Small intestine (tissue), 16 donors: ENCODE measurements at places on chromosomes 5 and 9. TPM values are rescaled to one million over a fixed set of nuclear protein-coding genes. Genes with fewer than 3 reads are reported as not detected.

- H3K4me3 ChIP-seq = no peak overlapping the region
- H3K4me1 ChIP-seq = no peaks in the 10 kb centered on the region
- peaks cover 3% of the 10 kb centered on the region for H3K36me3 ChIP-seq
- H3K27ac ChIP-seq = no peak overlapping the region
These were observed 37.1 kb downstream of the FAM13B start for GRCh38 chr5:137995749-137996128.

PCDHGA2 gene
- polyA plus RNA-seq = 0.27 TPM

- no peak overlapping the region for H3K27ac ChIP-seq
- no peaks in the 10 kb centered on the region for H3K36me3 ChIP-seq
- no peak for DNase-seq
- H3K27me3 ChIP-seq = no peaks in the 10 kb centered on the region
- no peak overlapping the region for H3K4me3 ChIP-seq
These were observed 33.4 kb upstream of the SPATA31E1 start for GRCh38 chr9:87849144-87849758.

DNA sequence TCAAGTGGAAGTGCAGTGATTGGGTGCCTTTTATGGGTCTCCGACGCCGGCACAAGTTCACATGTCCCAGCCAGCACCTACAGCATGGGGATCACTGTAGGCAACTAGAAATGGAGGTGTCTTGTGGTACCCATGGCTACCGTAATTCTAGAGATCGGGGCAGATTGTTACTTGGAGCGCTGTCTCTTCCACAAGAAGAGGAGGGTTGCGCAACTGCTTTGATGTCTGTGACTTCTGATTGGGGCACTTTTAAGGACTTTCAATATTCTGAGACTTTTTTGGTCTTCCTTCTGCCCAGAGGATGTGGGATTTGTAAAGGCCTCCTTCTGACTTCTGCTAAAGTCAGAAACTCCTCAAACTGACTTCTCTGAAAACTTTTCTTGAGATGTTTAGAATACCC is 41.9 kb downstream of the GLRX start:
- H3K27ac ChIP-seq = no peak overlapping the region
- no peaks in the 10 kb centered on the region for H3K36me3 ChIP-seq
- H3K27me3 ChIP-seq = no peaks in the 10 kb centered on the region
- H3K4me3 ChIP-seq = no peak overlapping the region

- no peaks in the 10 kb centered on the region for H3K36me3 ChIP-seq
- H3K27ac ChIP-seq = no peak overlapping the region
- DNase-seq = peak; percentile 71
- no peaks in the 10 kb centered on the region for H3K4me1 ChIP-seq
- H3K4me3 ChIP-seq = no peak overlapping the region
These were observed 12.5 kb upstream of the SLC36A3 start for GRCh38 chr5:151315998-151316597.

TLX3 gene
- polyA plus RNA-seq = not detected

PTGER4 gene
- 21.1 TPM for polyA plus RNA-seq

SUSD3 gene
- polyA plus RNA-seq = not detected

- peaks cover 15% of the 10 kb centered on the region for H3K4me1 ChIP-seq
- H3K4me3 ChIP-seq = no peak overlapping the region
- no peaks in the 10 kb centered on the region for H3K36me3 ChIP-seq
- no peaks in the 10 kb centered on the region for H3K27me3 ChIP-seq
- DNase-seq = peak; percentile 98
These were observed 90.4 kb downstream of the ZNF608 start for GRCh38 chr5:124655921-124656511.

DNA sequence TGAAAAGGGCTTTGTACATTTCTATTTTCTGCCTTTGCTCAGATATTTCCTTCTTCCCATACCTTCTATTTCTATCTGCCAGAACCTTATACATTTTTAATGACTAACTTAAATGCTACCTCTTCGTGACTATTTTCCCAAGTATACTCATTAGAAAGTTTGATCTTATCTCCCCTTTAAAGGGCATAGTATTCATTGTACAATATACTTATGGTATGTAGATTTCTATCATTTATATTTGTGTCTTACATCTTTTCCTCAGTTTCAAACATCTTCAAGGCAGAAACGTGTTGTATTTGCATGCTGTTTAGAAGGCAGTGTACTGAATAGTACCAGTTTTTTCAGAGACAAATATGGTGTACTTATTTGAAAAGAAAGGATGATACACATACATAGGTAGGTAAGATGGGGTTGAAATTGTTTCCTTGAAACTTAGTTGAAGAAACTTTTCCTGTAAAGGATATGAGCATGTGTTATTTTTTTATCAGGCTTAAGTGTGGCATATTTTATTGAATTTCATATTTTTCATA is 518.1 kb upstream of the NUDT12 start:
- H3K4me3 ChIP-seq = no peak overlapping the region
- H3K27me3 ChIP-seq = no peaks in the 10 kb centered on the region
- no peak for DNase-seq

KDM4C gene
- polyA plus RNA-seq = 23.3 TPM

GRCh38 chr5:82405618-82406204 is 127.6 kb upstream of the RPS23 start:
- H3K27me3 ChIP-seq = no peaks in the 10 kb centered on the region
- no peaks in the 10 kb centered on the region for H3K4me1 ChIP-seq
- H3K4me3 ChIP-seq = no peak overlapping the region

GRCh38 chr9:86902176-86902575 is 45.1 kb downstream of the GAS1 start:
- no peak overlapping the region for H3K4me3 ChIP-seq
- H3K27me3 ChIP-seq = peaks cover 5% of the 10 kb centered on the region
- H3K36me3 ChIP-seq = no peaks in the 10 kb centered on the region
- DNase-seq = no peak
- H3K27ac ChIP-seq = no peak overlapping the region

DNA sequence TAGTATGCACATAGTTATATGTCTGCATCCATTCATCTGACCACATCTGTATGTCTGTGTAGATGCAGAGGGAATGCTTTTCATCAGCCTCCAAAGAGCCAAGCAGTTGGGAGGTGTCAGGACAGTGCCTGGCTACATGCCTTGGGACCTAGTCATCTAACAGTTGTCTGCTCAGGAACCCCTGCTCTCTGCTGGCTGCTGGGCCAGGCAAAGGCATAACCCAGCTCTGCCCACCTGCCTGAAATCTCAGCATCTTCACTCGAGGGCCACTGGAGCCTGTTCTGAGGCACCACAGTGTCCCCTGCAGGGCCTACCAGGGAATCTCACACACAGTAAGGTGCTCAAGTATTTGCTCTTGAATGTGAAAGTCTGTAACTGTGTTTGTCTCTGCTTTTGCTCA is 3.7 kb downstream of the C9orf50 start:
- H3K27ac ChIP-seq = no peak overlapping the region
- peaks cover 14% of the 10 kb centered on the region for H3K4me1 ChIP-seq
- H3K4me3 ChIP-seq = no peak overlapping the region
- peaks cover 3% of the 10 kb centered on the region for H3K27me3 ChIP-seq
- DNase-seq = no peak

GRCh38 chr5:59767211-59767605 is 126.3 kb downstream of the PDE4D start:
- H3K27ac ChIP-seq = no peak overlapping the region
- DNase-seq = no peak
- H3K36me3 ChIP-seq = no peaks in the 10 kb centered on the region

DNA sequence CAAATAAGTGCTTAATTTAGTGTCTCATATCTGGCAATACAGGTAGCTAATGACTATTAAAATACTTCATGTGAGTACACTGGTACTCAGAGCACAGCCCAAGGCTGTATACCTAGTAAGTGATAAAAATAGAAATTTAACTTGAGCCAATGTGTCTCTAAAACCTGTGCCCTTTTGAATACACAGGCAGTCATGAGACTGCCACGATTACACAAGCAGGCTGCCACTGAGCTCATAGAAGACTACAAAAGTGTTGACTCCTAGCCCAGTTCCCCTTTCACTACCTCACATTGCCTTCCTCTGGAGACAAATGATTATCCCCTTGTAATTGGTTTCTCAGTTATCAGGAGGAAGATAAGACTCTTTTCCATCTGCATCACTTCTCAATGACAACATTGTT is 66.3 kb upstream of the PAPPA start:
- H3K4me3 ChIP-seq = no peak overlapping the region
- DNase-seq = no peak
- H3K27me3 ChIP-seq = no peaks in the 10 kb centered on the region

COL27A1 gene
- 2.4 TPM for polyA plus RNA-seq

DNA sequence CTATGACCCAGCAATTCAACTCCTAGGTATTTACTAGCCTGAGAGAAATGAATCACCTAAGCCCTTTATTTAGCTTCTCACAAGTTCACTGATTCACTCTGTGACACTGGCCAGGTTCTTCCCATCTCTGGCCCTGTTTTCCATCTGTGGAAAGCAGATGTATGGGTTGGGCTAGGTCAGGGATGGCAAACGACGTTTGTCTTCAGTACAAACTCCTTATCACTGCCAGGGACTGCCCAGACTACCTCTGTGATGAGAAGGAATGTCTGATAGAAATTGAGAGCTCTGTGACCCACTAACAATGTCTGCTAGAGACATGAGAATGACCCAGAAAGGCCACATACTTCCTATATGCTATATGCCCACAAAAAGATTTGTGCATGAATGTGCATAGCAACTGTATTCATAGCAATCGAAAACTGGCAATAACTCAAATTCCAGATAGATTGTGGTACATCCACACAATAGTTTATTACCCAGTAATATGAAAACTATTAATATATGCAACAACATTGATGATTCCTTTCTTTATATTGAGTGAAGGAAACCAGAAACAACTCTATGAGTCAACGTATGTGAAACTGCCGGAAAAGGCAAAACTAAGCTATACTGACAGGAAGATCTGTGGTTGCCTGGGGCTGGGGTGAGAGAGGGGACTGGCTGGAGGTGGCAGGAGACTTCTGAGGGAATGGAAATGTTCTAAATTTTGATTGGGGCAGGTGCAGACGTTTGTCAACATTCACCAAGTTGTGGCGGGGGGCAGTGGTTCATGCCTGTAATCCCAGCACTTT is 32.0 kb upstream of the ADAM19 start:
- no peaks in the 10 kb centered on the region for H3K4me1 ChIP-seq
- DNase-seq = peak; percentile 49
- no peaks in the 10 kb centered on the region for H3K27me3 ChIP-seq
- no peaks in the 10 kb centered on the region for H3K36me3 ChIP-seq
- peak overlapping the region; percentile 55 for H3K27ac ChIP-seq
- H3K4me3 ChIP-seq = no peak overlapping the region

LCN9 gene
- polyA plus RNA-seq = not detected

- DNase-seq = no peak
- no peaks in the 10 kb centered on the region for H3K4me1 ChIP-seq
- no peak overlapping the region for H3K4me3 ChIP-seq
- H3K27ac ChIP-seq = no peak overlapping the region
- H3K36me3 ChIP-seq = no peaks in the 10 kb centered on the region
These were observed 416.1 kb upstream of the TRPC7 start for GRCh38 chr5:136781464-136781863.

DNA sequence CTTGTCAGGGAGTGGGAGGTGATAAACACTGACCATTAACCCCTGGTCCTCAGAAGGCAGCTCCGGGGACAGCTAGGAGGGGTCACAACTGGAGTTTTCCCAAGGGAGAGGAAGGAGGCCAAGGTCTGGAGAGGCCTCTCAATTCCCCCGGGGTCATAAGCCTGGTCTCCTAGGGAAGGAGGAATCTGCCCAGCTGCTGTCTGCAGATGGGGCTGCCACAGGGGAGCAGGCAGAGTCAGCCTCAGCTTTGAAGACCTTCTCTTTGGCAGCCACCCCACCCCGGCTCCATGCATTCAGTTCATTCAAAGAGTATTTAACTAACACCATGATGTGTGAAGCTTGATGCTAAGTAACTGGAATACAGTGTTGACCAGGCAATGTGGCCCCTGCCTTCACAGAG is 74.6 kb upstream of the HSPA9 start:
- H3K36me3 ChIP-seq = no peaks in the 10 kb centered on the region
- peaks cover 22% of the 10 kb centered on the region for H3K4me1 ChIP-seq
- no peak overlapping the region for H3K27ac ChIP-seq
- no peak for DNase-seq
- no peak overlapping the region for H3K4me3 ChIP-seq
- peaks cover 2% of the 10 kb centered on the region for H3K27me3 ChIP-seq

HSPB3 gene
- 0.13 TPM for polyA plus RNA-seq

ECSCR gene
- 10.5 TPM for polyA plus RNA-seq

DNA sequence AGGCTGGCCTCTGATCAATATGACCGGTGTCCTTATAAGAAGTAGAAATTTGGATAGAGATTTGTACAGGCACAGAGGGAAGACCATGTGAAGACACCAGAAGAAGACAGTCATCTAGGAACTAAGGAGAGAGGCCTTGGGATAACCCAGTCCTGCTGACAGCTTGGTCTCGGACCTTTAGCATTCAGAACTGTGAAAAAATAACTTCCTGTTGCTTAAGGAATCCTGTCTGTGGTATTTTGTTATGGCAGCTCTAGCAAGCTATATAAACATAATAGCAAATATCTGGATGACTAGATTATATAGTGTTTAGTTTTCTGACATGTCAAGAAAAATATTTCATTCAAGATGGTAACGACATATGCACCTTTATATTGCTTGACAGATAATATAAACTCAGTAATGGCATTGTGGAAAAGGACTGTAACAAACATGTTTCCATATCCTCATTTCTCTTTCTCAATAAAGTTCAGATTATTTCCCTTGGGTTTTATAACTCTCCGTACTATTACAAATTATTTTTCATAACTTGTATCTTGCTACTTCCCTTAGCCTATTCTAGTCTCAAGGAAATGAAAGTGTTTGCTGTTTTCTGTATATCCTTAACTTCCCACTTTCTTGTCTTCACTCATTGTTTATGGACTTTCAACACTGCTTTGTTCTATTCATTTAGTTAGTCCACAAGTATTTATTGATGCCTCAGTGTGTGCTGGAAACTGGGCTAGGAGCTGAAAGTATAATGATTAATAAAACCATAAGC is 62.4 kb downstream of the KIAA1958 start:
- H3K36me3 ChIP-seq = no peaks in the 10 kb centered on the region
- DNase-seq = no peak
- H3K4me3 ChIP-seq = no peak overlapping the region
- H3K27me3 ChIP-seq = no peaks in the 10 kb centered on the region

DNA sequence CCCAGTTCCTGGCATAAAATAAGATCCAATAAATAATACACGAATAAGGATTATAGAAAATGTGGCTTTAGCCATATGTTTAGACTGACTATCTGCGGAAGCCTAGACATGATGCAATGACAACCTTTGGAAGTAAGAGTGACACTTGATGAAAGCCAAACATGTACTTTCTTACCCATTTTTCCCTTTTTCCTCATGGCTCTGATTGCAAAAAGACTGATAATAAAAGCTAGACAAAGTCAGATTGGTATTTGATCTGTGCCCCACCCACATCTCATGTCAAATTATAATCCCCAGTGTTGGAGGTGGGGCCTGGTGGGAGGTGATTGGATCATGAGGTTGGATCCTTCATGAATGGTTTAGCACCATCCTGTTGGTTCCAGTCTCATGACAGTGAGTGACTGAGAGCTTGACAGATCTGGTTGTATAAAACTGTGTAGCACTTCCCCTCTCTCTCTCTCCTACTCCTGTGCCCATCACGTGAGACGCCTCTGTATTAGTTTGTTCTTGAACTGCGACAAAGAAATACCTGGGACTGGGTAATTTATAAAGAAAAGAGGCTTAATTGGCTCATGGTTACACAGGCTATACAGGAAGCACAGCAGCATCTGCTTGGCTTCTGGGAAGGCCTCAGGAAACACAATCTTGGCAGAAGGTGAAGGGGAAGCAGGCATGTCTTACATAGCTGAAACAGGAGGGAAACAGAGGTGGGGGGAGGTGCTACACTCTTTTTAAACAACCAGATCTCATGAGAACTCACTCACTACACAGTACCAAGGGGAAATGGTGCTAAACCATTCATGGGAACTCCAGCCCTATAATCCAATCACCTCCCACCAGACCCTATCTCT is 243.4 kb upstream of the PIK3R1 start:
- peaks cover 5% of the 10 kb centered on the region for H3K4me1 ChIP-seq
- no peak overlapping the region for H3K27ac ChIP-seq
- H3K4me3 ChIP-seq = no peak overlapping the region
- peak; percentile 37 for DNase-seq
- H3K36me3 ChIP-seq = no peaks in the 10 kb centered on the region
